Omental fat pad (tissue), 4 donors: ENCODE measurements at places on chromosomes 11 and 22. TPM values are rescaled to one million over a fixed set of nuclear protein-coding genes. Genes with fewer than 3 reads are reported as not detected.

KDELR3 gene
- 18.7 TPM for total RNA-seq

SPCS2 gene
- 37.7 TPM for total RNA-seq

UPK3A gene
- total RNA-seq = not detected

MS4A2 gene
- total RNA-seq = 2.5 TPM

IGLL1 gene
- not detected for total RNA-seq

CHRM1 gene
- total RNA-seq = not detected

TENM4 gene
- total RNA-seq = 4.7 TPM

P2RX6 gene
- 1.0 TPM for total RNA-seq

OOSP1 gene
- total RNA-seq = not detected

C11orf87 gene
- total RNA-seq = 0.13 TPM

HORMAD2 gene
- not detected for total RNA-seq

MYOD1 gene
- total RNA-seq = not detected

CCDC81 gene
- total RNA-seq = 1.4 TPM

DNA sequence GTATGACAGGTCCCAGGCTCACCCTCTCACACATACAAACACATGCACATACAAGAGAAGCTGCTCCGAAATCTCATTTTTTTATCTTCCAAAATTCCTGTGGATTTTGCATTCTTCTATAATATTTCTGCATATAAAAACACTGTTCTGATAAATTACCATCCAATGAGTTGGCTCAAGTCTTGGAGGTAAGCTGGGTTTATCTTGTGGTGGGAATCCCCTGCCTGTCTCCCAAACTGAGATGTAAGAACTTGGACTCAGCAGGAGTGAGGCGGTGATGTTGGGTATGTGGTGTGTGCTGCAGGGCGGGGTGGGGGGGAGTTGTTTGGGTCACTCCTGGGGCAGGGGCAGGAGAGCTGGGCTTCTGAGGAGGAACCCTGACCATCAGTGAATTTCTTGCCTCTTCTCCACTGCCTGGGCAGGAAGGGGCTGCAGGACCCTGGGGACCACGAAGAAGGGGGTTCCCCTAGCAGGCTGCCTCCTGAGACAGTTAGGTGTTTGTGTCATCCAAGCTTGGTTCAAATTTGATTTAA, 6.8 kb upstream of the P2RY6 start:
- no peak for DNase-seq

DNA sequence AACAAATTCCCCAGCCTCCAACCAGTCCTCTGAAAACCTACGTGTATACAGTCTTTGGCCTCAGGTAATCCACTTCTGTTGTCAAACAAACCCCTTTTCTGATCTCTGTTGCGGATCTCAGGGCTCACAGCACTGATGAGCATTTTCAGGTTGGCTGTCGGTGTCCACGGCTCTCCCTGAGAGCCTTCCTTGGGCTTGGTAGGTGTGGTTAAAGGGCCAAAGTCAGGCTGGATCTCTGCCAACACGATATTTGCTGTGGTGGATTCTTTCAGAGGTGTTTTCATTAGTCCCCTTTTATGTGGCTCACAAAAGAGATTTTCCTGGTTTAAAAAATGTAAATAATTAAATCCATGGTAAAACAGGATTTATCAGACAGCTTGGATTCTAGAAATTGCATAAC, 2.9 kb downstream of the E2F8 start:
- DNase-seq = no peak

DNA sequence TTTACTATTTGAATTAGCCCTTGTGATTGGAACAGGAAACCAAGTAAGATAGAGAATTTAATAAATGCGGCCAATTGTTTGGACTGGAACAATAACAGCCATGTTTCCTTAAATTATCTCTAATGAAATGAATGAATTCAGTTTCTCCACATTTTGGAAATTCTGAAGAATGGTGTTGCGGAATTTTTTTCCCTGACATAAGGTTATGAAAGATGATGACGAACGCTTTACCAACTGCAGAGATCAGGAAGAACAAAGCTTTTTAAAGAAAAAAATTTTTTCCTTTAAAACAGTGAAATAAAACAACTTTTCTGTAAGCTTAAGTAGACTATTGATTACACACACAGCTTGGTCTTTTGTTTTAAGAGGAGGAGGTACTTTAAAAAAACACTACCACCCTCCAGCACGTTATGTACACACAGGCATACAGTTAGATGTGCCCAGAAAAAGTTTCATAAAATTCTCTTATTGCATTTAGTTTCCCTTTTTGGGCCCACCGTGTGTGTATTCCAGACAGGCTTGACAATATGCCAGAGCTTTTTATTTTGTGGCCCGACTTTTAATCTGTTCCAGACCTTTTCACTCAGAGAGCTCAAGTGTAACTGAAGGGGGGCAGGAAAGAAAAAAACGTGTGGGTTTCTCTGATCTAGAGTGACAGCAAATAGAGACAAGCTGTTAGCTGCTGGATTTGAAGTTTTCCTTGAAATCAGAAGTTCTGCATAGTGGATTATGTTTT, 77.3 kb downstream of the YAP1 start:
- no peak for DNase-seq

DNA sequence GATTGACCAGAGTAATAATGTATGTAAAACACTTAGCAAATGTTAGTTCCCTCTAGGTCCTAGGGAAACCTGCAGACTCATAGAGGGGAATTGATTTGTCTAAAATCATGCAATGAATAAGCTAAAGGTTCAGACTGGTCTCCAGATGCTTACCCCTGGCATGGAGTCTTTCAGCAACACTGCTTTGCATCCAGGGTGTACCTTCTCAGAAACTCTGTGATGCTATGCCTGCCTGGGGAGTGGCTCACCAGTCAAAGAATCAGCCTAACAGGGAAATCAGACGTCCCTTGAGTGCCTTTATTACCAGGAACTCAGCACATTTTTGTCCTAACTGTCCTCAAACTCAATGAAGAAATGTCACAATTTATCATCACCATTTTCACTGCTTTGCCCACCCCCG, 5.9 kb upstream of the UVRAG start:
- DNase-seq = no peak

- DNase-seq = no peak
Measured at GRCh38 chr11:134388590-134388989, 23.5 kb downstream of the B3GAT1 start.

DNA sequence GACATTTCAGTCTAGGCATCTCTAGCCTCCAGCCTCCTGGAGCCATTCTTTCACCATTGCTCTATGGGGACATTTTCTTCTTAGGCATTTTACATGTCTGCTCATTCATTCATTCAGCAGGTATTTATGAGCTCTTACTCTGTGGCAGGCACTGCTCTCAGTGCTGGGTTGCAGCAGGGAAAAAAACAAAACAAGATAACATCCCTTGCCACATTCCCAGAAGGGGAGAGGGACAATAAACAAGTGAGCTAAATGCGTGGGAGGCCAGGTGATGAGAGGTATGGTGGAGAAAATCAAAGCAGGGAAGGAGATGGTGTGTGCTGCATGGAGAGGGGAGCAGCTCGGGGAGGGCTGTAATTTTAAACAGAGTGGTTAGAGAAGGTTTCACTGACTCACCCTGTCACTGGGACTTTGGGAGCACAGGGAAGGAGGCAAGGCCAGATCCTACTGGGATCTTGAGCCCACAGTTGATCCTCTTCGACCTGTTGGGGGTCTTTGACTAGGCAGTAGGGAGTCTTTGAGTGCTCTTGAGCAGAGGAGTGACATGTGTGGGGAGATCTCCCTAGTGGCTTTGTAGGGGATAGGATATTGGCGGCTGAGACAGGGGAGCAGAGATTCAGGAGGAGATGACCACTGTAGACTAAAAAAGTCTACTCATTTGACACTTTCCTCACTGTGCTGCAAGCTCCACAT, 17.0 kb downstream of the MICAL2 start:
- no peak for DNase-seq

DNA sequence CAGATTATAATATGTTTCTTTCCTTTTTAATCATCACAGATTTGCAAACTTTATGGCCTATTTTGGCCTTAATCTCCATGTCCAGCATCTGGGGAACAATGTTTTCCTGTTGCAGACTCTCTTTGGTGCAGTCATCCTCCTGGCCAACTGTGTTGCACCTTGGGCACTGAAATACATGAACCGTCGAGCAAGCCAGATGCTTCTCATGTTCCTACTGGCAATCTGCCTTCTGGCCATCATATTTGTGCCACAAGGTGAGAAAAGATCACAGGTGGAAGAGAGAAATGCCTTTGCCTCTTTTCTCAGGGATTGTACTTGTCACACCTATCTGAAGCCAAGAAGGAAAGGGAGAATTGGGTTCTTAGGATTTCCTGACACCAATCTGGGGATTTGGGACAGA, 36.9 kb downstream of the SLC22A9 start:
- DNase-seq = no peak

DNA sequence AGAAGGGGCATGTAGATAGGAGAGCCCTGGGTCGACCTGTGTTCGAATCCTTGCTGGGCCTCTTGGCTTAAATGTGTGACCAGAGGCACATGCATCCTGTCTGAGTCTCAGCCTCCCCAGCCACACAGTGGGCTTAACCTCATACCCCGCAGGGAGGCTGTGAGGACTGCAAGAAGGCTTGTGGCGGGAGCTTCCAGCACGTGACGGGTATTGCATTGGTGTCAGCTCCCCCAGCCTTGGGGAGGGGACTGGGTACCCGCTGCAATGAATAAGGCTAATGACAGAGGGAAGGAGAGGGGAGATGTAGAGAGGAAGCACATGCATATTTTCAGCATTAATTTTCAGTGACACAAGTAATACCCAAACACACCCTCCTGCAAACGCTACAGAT, 8.1 kb downstream of the RASD2 start:
- DNase-seq = no peak

- no peak for DNase-seq
Measured at GRCh38 chr11:2157294-2158040, 3.5 kb downstream of the INS start.

GRCh38 chr11:11710556-11710955, 88.8 kb upstream of the GALNT18 start:
- no peak for DNase-seq

- no peak for DNase-seq
Measured at GRCh38 chr22:21834869-21835268, 32.6 kb downstream of the MAPK1 start.

- no peak for DNase-seq
Measured at GRCh38 chr11:77547863-77548551, 41.7 kb upstream of the AQP11 start.

DNA sequence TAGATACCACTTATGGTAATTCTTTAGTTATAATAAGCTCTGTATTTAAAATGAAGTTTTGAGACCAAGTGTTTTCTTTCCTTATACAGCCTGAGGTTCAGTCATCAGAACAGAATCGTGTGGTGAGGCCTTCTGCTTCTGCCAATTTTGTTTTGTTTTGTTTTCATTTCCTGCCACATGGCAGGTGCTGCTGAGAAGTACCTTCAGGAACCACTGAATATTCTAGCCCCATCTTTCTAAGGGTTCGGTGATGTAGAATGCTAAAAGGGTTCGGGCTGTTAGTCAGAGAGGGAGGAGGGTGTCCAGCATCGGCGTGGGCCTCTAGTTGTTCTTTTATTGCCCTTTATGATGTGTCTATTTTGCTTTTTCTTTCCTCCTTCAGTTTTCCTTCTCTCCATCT, 25.8 kb downstream of the TNRC6B start:
- no peak for DNase-seq

DNA sequence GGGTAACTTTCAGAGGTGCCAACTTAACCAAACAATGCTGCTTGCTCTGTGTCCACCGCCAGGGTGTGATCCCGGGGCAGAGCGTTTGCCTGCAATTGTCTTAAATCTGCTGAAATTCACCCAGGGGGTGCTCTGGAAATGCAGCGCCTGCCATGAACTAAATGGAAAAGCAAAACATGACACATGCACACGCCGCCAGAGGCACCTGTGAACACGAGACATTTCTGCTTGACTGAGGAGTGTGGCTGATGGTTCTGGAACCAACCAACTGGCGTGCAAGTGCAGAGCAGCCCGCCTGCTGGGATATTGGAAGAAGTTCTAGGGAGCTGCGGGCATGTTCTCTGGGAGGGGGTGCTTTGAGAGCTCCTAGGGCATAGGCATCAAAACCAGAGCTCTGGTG, 30.4 kb downstream of the DSCAML1 start:
- no peak for DNase-seq

DNA sequence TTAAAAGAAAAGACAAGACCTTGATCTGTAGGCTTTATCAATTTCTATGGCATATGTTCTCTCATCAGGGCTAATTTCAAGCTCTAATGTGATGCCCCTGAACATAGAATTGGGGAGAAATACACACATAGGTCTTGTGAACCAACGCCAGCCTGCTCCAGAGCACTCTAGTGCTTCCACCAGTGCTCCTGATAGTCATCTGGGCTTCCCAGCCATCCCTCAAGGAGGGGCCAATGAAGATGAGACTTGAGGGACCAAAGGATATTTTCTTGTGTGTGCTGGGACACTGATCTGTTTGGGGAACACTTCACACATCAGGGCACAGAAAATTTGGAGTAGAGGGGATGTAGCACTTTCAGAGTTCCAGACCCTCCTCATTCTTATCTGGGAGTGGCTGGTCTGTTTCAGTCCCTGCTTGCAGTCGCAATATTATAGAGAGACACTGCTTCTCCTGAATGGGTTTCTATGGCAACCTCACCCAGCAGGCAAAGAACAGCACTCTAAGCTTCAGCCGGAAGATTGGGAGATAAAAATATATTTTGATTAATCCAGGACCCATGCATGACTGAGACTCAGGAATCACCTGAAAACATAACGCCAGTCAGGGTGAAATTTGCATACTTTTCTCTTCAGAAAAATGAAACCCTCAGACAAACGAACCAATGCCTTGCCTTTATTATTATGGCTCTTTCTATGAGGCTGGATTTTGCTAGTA, 28.4 kb upstream of the SCN3B start:
- DNase-seq = no peak

- DNase-seq = no peak
Measured at GRCh38 chr11:35116762-35117640, 22.0 kb upstream of the CD44 start.

- DNase-seq = no peak
Measured at GRCh38 chr11:66112601-66113499, 42.8 kb downstream of the PACS1 start.

GRCh38 chr22:47390026-47390970, 627.8 kb downstream of the TBC1D22A start:
- DNase-seq = no peak

- no peak for DNase-seq
Measured at GRCh38 chr11:93740031-93740729, 1.1 kb downstream of the TAF1D start.

DNA sequence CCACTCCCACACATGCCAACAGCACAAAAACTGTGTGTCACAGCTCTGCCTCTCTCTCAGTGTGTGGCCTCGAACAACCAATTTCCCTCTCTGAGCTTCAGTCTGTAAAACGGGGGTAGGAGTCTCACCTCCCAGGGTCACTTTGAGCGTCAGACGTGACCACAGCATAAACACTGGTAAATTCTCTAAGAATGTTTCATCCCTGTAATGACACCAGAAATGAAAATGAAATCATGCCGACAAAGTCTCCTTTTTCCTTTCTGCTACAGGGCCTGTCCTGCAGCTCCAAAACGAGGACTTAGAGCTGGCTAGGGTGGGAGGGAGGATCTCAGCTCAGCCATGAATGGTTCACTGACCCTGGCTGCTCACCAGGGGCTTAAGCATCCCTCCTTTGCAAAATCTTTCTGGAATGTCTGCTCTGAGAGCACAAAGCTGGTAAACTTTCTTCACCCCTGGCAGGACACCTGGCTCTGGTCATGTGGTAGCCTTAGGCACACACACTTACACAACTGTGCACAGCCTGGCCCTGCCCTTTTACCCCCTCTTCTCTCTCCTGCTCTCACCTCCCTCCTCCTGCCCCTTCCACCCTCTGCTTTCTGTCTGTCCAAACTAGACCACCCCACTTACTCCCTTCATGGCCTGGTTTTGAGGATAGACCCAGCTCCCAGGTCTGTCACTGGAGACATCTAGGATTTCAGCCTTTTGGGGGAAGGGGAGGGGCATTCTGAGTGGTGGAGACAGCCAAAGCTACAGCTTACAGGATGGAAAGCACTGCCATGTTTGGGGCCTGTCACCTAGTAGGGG, 12.3 kb upstream of the TSKU start:
- no peak for DNase-seq

GRCh38 chr11:78533399-78533798, 41.3 kb downstream of the NARS2 start:
- DNase-seq = no peak
